Upper lobe of right lung (tissue), 1 donor: ENCODE measurements at places on chromosomes 5 and 9. TPM values are rescaled to one million over a fixed set of nuclear protein-coding genes. Genes with fewer than 3 reads are reported as not detected.
A peak's percentile ranks its signal among the peaks of the same experiment; 100 is the strongest.

DNA sequence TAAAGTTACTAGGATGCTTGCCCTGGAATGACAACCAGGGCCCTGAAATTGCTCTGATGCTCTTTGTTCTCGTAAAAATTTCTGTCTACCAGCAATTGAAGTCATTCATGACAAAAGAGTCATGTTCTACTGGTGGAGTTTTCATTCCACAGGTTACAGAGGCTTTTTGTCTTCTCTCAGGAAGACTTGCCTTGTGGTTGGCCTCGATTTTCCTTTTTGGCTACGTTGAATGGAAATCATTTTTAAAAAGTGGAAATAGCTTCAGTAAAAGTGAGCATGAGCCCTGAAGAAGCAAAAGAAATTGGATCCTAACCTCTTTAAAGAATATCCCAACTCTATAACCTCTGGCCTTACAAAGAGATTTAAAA is 255.2 kb downstream of the AOPEP start:
- no peak overlapping the region for H3K4me3 ChIP-seq
- no peaks in the 10 kb centered on the region for H3K27me3 ChIP-seq
- DNase-seq: no peak
- no peaks in the 10 kb centered on the region for H3K36me3 ChIP-seq
- no peaks in the 10 kb centered on the region for H3K4me1 ChIP-seq

- DNase-seq: peak; percentile 81
- peaks cover 7% of the 10 kb centered on the region for H3K4me1 ChIP-seq
- H3K36me3 ChIP-seq: no peaks in the 10 kb centered on the region
- peaks cover 9% of the 10 kb centered on the region for H3K27me3 ChIP-seq
These were observed 1.5 kb upstream of the GPRIN1 start for GRCh38 chr5:176611435-176611834.

The SPEF2 gene
- total RNA-seq: 9.9 TPM

- H3K27ac ChIP-seq: no peak overlapping the region
- no peak for DNase-seq
- no peaks in the 10 kb centered on the region for H3K36me3 ChIP-seq
These were observed 137.4 kb downstream of the STK32A start for GRCh38 chr5:147372191-147372590.

DNA sequence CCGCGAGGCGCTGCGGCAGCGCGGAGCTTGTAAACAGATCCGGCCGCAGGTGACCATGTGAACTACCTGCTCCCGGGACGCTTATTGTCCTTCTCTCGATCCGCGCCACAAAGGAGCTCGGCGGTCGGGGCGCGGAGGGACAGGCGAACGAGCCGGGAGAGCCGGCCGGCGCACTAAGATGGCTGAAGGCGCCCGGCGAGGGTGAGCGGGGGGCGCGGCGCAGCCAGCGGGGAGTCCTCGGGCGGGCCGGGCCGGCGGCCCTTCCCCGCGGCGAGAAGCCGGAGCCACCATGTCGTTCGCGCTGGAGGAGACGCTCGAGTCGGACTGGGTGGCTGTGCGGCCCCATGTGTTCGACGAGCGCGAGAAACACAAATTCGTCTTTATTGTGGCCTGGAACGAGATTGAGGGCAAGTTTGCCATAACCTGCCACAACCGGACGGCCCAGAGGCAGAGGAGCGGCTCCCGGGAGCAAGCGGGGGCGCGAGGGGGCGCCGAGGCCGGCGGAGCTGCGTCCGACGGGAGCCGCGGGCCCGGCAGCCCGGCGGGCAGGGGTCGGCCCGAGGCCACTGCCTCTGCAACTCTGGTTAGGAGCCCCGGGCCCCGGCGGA is 535 bp downstream of the JMY start:
- no peaks in the 10 kb centered on the region for H3K36me3 ChIP-seq
- H3K27me3 ChIP-seq: no peaks in the 10 kb centered on the region
- peaks cover 13% of the 10 kb centered on the region for H3K4me1 ChIP-seq
- peak overlapping the region; percentile 93 for H3K4me3 ChIP-seq

DNA sequence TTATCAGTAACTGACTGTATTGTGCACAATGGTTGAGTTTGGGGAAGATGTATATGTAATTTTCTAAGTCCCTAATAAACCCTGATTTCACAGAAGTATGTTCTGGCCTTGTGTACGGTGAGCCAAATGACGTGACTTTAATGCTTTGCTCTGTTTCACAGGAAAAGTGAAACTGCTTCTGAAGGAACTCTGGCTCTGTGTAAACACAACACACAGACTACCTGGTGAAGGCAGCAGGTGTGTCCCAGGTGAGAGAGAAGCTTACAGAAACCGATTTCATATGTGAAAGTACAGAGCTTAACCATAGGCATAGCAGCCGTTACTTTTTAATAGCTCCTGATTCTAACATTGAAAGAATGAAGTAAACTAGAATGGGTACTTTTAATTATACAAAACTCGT is 31.9 kb downstream of the ICE1 start:
- H3K36me3 ChIP-seq: peaks cover 95% of the 10 kb centered on the region
- H3K27ac ChIP-seq: no peak overlapping the region
- H3K27me3 ChIP-seq: no peaks in the 10 kb centered on the region
- H3K4me3 ChIP-seq: no peak overlapping the region

- H3K27ac ChIP-seq: peak overlapping the region; percentile 26
- H3K4me1 ChIP-seq: peaks cover 14% of the 10 kb centered on the region
- no peaks in the 10 kb centered on the region for H3K27me3 ChIP-seq
- no peak for DNase-seq
- H3K4me3 ChIP-seq: no peak overlapping the region
These were observed 2.1 kb upstream of the MARCHF6 start for GRCh38 chr5:10351199-10351905.

The IFNA13 gene
- not detected for total RNA-seq

GRCh38 chr5:59193616-59194319 is 610.9 kb downstream of the RAB3C start:
- no peaks in the 10 kb centered on the region for H3K27me3 ChIP-seq
- no peak overlapping the region for H3K27ac ChIP-seq
- peaks cover 8% of the 10 kb centered on the region for H3K4me1 ChIP-seq
- H3K36me3 ChIP-seq: no peaks in the 10 kb centered on the region
- H3K4me3 ChIP-seq: no peak overlapping the region

The SPINK13 gene
- not detected for total RNA-seq

The FOXD4L4 gene
- total RNA-seq: 0.23 TPM

DNA sequence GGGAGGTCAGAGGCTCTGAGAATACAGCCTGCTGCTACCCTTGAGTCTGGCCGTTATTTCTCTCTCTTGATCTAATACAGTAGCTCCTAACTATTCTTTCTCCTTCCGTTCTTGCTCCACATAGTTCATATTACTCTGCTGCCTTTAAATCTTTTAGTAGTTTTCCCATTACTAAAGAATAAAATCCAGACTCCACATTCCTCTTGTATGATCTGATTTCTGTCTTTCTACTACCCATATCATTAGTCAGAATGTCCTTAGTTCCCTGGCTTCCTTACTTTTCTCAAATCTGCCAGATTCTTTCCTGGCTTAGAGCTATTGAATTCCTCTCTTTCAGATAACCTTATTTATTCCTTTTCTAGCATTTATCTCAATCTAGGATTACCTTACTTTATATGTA is 40.0 kb downstream of the MARCHF6 start:
- H3K4me1 ChIP-seq: no peaks in the 10 kb centered on the region
- H3K36me3 ChIP-seq: peaks cover 94% of the 10 kb centered on the region
- no peak overlapping the region for H3K4me3 ChIP-seq

DNA sequence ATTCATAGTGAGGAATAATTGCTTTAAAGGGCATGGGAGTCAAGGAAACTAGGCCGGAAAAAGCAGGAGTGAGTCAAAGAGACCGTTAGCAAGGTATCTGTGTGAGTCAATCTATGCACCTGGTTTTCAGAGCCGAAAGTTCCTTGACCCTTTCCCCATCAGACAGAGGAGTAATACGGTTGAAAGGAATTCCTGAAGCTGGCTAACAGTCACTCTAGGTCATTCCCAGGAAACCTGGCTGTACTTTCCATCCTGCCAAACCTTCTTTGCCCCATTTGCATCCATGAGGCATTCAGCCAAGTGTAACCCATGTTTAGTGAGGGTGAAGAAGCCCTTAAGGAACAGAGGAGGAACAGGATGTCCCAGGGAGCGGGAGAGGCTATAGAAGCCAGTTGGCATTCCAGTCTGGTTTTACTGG is 16.2 kb downstream of the RBM18 start:
- no peaks in the 10 kb centered on the region for H3K4me1 ChIP-seq
- no peaks in the 10 kb centered on the region for H3K27me3 ChIP-seq
- no peak overlapping the region for H3K4me3 ChIP-seq
- DNase-seq: no peak

- H3K27me3 ChIP-seq: no peaks in the 10 kb centered on the region
- H3K4me1 ChIP-seq: no peaks in the 10 kb centered on the region
- no peak for DNase-seq
- no peak overlapping the region for H3K4me3 ChIP-seq
These were observed 25.3 kb upstream of the SLC1A1 start for GRCh38 chr9:4464911-4465513.

- no peaks in the 10 kb centered on the region for H3K27me3 ChIP-seq
- H3K4me3 ChIP-seq: no peak overlapping the region
- H3K4me1 ChIP-seq: no peaks in the 10 kb centered on the region
- no peak for DNase-seq
- no peak overlapping the region for H3K27ac ChIP-seq
These were observed 12.3 kb downstream of the DCAF10 start for GRCh38 chr9:37812773-37813379.

DNA sequence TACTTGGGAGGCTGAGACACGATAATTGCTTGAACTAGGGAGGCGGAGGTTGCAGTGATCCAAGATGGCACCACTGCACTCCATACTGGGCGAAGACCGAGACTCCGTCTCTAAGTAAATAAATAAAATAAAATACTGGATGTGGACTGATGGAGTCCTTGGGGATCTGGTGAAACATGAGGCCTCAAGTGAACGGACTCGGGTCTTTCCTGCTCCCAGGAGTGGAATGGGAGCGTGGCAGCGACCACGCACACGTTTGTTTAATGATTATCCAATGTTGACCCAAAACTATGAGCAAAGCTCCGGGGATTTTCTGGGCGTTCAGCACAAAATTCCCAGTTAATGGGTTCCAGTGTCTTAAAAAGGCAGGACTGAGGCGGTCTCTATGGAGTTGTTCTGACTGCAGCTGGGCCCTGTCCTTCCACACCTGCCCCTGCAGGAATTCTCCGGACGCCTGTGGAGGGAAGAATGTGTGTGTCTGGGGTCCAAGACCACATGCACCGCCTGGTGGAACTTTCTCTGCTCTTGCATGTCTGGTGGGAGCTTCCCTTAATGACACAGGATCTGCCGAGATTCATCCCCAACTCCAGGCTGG is 26.6 kb downstream of the NEK6 start:
- DNase-seq: no peak
- no peak overlapping the region for H3K4me3 ChIP-seq
- no peaks in the 10 kb centered on the region for H3K27me3 ChIP-seq
- H3K36me3 ChIP-seq: no peaks in the 10 kb centered on the region
- peaks cover 87% of the 10 kb centered on the region for H3K4me1 ChIP-seq

- H3K27me3 ChIP-seq: no peaks in the 10 kb centered on the region
- H3K27ac ChIP-seq: peak overlapping the region; percentile 67
- H3K4me3 ChIP-seq: no peak overlapping the region
- H3K4me1 ChIP-seq: peaks cover 92% of the 10 kb centered on the region
- no peaks in the 10 kb centered on the region for H3K36me3 ChIP-seq
These were observed 9.5 kb downstream of the PRRC2B start for GRCh38 chr9:131403493-131403773.
